ENCODE measurements at places on chromosomes 5 and 9.

GRCh38 chr5:142810081-142810480 is 39.9 kb downstream of the ARHGAP26 start:
- DNase-seq: no peak

GRCh38 chr5:126438267-126438666 is 15.1 kb downstream of the GRAMD2B start:
- DNase-seq: no peak

- DNase-seq: no peak
These were observed 257.8 kb upstream of the TUSC1 start for GRCh38 chr9:25936031-25936430.

GRCh38 chr5:81424728-81425127 is 30.8 kb upstream of the ACOT12 start:
- DNase-seq: no peak

GRCh38 chr5:99005506-99005905 is 76.7 kb upstream of the CHD1 start:
- no peak for DNase-seq
